Thoracic aorta (tissue), 2 donors: ENCODE measurements at places on chromosomes 7 and 10. TPM values are rescaled to one million over a fixed set of nuclear protein-coding genes. Genes with fewer than 3 reads are reported as not detected.

The AKR1C4 gene
- not detected for total RNA-seq

DNA sequence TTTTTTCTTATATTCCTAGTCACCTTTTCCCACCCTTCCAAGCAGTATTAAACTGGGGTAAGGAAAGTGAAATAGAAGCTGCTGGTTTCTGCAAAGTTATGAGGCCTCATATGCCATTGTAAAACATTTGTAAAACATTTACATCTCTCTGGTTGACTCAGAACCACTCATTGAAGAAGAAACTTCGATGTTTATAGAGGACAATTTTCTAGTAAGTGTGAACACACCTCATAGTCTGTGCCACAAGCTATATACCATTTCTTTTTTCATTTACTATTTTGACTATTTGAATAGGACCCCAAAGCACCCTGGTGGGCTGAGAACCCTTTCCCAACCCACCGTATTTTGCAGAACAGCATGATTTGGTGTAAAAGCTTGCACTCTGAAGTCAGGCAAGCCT lies 12.9 kb upstream of the ITGB1 start:
- no peak for DNase-seq

DNA sequence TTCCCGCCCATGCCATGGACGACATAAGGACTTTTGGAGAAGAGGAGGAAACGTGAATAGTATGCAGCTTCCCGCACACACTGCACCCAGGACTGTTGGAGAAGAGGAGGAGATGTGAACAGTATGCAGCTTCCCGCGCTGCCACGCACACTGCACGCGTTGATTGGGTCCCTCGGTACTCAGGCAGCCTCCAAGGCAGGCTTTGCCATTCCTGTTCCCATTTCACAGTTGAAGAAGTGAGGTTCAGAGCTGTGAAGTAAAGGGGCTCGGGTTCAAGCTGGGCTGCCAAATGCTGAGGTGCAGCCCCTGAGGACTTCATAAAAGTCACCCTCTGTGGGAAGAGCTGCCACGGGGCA lies 147.9 kb upstream of the FAM20C start:
- no peak for DNase-seq

GRCh38 chr7:138001529-138002095 lies at the start of gene CREB3L2:
TSS of gene CREB3L2 (minus strand) at chr7:138002086. CDS start at chr7:138001705, 381 bp downstream.
- no peak for DNase-seq
